ENCODE measurements at places on chromosomes 2 and 18. TPM values are rescaled to one million over a fixed set of nuclear protein-coding genes. Genes with fewer than 3 reads are reported as not detected.

The FIGN gene
- 15.2 TPM for polyA plus RNA-seq

The KCNJ3 gene
- 7.6 TPM for polyA plus RNA-seq

The TMEM185B gene
- 25.9 TPM for polyA plus RNA-seq

The PROKR1 gene
- polyA plus RNA-seq = 0.43 TPM

The VWC2L gene
- 0.16 TPM for polyA plus RNA-seq

The INHA gene
- polyA plus RNA-seq = 2.9 TPM

The STARD6 gene
- 0.51 TPM for polyA plus RNA-seq

The ZNF516 gene
- polyA plus RNA-seq = 42.6 TPM

The UGT1A10 gene
- polyA plus RNA-seq = not detected

DNA sequence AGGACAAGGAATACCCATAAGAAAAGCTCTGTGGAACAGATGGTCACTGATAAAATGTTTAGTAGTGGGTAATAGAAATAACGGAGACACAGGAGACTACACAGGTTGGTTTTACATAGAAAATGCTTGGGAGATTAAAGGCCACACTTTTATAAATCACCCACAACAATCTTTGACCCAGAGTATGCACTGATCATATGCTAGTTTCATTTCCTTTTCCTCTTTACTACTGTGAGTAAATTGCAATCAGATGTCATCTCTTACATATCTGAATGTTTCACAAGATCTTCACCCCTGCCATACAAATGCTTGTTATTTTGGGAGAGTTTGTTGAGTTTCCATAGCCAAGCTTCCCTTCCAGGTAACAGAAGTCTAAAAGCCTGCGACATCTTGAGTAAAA is 978.4 kb upstream of the KLHL29 start:
- DNase-seq = no peak

DNA sequence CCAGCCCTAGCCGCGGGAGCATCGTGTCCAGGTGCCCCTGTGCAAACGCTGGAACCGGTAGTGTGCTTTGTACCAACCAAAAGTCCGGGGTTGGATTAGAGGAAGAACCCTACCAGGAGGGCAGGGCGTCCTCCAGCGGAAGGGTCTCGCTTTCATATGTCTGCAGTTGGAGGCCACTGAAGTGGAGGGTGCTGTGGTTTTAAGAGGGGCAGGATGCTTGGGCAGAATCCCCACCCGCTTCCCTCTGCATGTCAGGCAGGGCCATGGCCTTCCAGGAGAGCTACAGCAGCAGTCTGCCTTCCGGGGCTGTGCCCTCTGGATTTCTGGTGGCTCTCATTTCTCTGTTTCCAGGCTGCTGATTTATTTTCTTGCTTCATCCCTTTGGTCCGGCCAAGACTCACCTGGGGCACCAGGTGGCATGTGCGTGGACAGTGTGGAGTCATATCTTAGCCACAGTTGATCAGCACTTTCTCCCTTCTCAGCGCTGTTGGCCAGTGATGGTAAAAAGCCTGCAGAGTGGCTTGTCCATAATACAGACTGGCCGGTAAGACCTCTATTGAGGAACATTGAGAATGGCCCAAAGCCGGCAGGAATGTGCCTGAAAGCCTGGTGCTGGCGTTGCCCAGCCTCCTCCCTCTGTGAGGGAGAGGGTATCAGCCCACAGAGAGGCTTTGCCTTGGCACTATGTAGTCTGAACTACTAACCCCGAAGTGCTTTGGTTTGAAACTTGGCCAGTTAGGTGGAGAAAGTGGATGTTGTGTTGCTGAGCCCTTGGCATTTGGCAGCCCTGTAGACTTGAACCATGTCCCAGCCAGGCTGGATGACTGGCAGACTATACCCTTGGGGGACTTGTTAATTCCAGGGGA is 1.8 kb downstream of the AGAP1 start:
- no peak for DNase-seq

GRCh38 chr2:183186296-183186695 is 62.1 kb downstream of the NUP35 start:
- DNase-seq = no peak

- DNase-seq = no peak
Observed at GRCh38 chr2:223549215-223549614, 52.9 kb downstream of the SCG2 start.

- DNase-seq = no peak
Observed at GRCh38 chr2:30732376-30732775, 74.9 kb downstream of the CAPN13 start.

DNA sequence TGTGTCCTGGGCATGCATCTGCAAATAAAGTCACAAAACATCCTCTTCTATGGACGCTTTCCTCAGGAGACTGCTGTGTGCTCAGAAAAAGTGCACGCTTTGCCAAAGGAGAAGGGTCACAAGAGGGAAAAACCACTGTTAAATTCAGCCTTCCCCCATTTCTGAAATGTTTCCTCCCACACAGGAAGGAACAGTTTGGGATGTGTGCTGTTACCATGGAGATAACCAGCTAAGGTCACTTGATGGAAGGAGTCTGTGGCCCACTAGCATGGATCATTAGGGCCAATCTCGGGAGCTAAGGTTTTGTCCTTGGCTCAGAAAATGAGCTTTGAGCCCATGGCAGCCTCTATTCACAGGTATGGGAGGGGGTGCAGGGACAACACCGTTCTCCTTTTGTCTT is 5.6 kb downstream of the KCNE4 start:
- DNase-seq = no peak

GRCh38 chr2:67836866-67837265 is 225.9 kb downstream of the C1D start:
- no peak for DNase-seq

GRCh38 chr2:230691005-230691647 is 21.5 kb upstream of the CAB39 start:
- peak; percentile 54 for DNase-seq

DNA sequence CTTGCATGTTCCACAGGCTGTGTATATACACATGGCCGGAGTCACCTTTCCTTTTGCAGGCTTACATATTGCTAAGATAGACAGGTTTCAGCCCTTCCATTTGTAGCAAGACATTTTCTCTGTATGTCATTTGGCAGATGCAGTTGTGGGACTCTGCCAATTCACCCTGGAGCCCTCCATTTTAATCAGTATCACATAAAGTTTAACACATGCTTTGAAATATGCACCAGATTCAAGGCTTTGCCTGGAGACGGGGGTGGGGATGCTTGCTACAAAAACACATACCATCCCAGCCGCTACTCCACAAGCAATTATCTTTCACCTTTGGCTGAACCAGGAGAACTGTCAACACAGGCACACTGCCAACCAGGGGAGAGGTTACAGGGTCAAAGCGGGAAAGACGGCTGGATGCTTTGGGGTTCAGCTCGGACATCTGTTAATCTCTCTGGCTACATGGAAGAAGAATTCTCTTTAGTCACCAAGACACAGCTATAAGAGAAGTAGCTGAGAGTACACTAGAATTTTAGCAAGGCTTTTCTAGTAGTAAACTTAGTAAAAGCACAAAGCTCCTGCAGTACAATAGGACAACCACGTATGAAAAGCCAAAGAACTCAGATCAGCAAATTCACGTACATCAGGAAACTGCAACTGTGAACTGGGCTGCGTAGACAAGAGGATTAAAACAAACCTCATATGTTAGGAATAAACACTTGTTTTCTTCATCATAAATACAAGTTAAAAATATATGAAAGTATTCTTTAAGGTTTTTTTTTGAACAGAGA is 130.9 kb downstream of the EXOC6B start:
- peak; percentile 36 for DNase-seq

DNA sequence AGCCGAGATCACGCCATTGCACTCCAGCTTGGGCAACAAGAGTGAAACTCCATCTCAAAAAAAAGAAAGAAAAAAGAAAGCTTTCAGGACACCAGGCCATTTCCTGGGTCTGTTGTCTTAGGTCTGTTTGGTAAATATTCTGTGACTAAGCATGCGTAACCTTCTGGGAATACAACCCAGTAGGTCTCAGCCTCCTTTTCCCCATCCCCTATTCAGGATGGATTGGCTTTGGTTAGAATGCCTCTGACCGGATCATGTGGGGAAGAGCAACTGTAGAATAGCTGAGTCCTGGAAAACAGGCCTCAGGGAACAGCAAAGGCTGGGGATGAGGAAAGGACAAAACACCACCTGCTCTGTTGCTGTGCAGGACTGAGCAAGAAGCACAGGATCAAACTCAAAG is 1.6 kb upstream of the PDCL3 start:
- DNase-seq = no peak

DNA sequence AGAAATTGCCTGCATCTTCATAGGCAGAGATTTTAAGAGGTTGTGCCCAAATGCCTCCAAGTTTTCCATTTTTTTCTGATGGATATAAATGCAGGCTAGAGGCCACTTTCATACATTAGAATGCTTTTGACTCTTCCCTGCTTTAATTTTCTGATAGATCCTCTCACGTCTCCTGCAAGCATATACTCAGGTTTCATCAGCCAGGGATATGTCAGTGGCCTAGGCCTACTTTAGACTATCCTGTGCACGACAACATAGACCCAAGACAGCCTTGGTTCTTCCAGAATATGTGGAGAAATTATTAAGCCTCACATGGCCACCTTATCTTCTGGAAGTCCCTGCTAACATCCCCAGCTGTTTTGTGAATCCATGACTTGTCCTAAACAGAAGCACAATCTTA is 415.9 kb downstream of the TDRD15 start:
- no peak for DNase-seq

GRCh38 chr18:50286391-50287027 is 983 bp downstream of the CXXC1 start:
- no peak for DNase-seq

GRCh38 chr2:230643576-230644291 is 68.9 kb upstream of the CAB39 start:
- DNase-seq = no peak

DNA sequence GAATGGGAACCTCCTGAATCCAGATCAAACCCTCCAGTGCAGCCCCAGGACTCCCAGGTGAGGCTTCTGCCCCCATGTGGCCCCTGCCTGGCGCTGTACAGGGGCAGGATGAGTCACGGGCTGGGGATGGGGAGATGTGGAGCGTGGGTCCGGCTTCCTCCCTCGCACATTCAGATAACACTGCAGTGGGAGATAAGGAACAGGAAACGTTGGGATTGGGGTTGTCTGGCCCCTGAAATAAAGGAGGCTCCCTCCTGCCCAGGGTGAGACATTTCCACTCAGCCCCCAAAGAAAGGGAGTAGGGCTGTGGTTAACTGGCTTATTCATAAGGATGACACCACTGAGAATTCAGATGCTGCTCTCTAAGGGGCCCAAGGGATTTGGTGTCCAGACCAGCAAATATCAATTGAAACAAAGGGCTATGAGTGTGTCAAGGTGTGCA is 30.7 kb downstream of the IGFBP5 start:
- no peak for DNase-seq

DNA sequence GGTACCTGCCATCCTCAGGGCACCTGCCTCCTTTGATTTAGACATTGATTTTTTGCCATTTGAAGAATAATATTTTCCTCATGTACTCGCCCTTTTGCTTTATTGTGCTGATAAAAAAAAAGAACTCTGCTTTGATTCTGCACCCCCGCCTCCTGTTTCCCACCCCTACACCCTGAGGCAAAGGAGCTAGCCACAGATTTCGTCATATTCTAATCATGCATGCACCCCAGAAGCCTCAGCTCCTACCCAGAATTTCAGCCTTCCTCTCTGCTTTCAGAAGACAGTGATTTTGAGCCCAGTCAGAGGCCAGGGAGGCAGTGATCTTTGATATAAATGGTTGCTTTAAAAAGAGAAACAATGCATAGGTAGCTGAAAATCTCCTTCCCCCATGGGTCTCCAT is 329.0 kb downstream of the PTPRM start:
- no peak for DNase-seq

GRCh38 chr2:65367524-65367923 is 64.9 kb downstream of the SPRED2 start:
- no peak for DNase-seq

GRCh38 chr2:233953087-233953801 is 36.1 kb downstream of the TRPM8 start:
- no peak for DNase-seq

- no peak for DNase-seq
Observed at GRCh38 chr2:159879051-159879604, 81.1 kb upstream of the CD302 start.

- DNase-seq = no peak
Observed at GRCh38 chr2:217981971-217982370, 20.8 kb downstream of the TNS1 start.

DNA sequence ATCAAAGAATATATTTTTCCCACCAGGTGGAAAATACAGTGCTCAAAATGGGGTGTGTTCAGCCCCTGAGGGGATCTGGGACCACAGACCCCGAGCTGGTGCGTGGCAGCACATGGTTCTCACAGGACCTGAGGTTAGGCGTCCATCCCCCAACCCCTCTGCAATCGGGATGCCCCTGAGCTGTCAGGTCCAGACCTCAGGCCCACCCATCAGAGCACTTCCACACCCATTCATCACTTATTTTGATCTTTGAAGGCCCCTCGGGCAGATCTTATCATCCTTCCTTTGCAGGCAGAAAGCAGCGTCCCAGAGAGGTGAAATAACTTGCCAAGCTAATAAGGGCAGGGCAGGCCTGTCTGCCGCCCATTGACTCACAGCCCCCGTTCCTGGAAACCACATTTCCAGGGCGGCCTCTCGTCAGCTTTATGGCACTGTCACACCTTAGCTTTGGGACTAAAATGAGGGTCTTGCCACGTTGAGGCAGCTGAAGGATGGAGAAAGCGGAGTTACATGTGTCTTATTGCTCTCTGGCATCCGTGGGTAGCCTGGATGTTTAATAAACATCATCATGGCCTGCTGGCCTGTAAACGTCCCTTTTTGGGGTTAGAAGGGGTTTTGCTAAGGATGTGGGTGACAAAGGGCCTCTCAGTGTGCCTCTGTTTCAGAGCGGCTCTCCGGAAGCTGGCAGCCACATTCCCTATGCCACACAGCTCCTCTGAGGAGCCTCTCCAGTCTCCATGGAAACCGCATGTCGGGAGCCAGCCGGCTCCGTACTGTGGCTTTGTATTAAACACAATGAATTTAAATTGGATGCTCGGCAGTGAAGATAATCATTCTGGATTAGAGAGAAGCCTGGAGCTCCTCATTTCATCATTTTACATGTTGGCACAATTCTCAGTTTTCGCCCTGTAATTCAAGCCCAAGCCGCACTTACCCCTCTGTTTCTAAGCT is 58.3 kb upstream of the MAPRE3 start:
- no peak for DNase-seq

GRCh38 chr2:143935482-143935752 is 584.5 kb downstream of the ZEB2 start:
- DNase-seq = no peak

- peak; percentile 39 for DNase-seq
Observed at GRCh38 chr18:46332921-46333341, 228.7 kb downstream of the HAUS1 start.

- DNase-seq = no peak
Observed at GRCh38 chr2:101815154-101815553, 117.6 kb downstream of the MAP4K4 start.

Measured in renal pelvis (tissue), 12 donors.